ENCODE measurements at places on chromosomes 5 and 9. TPM values are rescaled to one million over a fixed set of nuclear protein-coding genes. Genes with fewer than 3 reads are reported as not detected.

Gene PDZD2
- 1.4 TPM for total RNA-seq

Gene IFNK
- not detected for total RNA-seq

Gene DMRT3
- total RNA-seq: not detected

Gene LRRC19
- total RNA-seq: 0.28 TPM

Gene WDR31
- 2.6 TPM for total RNA-seq

Gene SPTLC1
- 36.0 TPM for total RNA-seq

Gene SPINK5
- 0.31 TPM for total RNA-seq

Gene PAIP2
- total RNA-seq: 18.2 TPM

Gene LARP1
- total RNA-seq: 120 TPM

Gene GBGT1
- total RNA-seq: 3.8 TPM

Gene SOX30
- total RNA-seq: not detected

Gene SKIC3
- 47.4 TPM for total RNA-seq

Gene TPPP
- 4.3 TPM for total RNA-seq

Gene FBP2
- 0.46 TPM for total RNA-seq

Gene CNTNAP3
- 0.98 TPM for total RNA-seq

Gene SLC25A2
- total RNA-seq: 0.19 TPM

All from pancreas (tissue), 10 donors.